ENCODE measurements at places on chromosomes 4 and X. TPM values are rescaled to one million over a fixed set of nuclear protein-coding genes. Genes with fewer than 3 reads are reported as not detected.

The CT47A1 gene
- not detected for total RNA-seq

The DRP2 gene
- total RNA-seq, result 0.44 TPM

The MAGEB2 gene
- 0.12 TPM for total RNA-seq

The PDE6B gene
- not detected for total RNA-seq

The CYTL1 gene
- 180 TPM for total RNA-seq

The ZNF711 gene
- total RNA-seq, result 1.6 TPM

The NWD2 gene
- not detected for total RNA-seq

The RASL11B gene
- not detected for total RNA-seq

The NOCT gene
- 18.2 TPM for total RNA-seq

The SULT1B1 gene
- total RNA-seq, result not detected

The TCEAL7 gene
- total RNA-seq, result 5.2 TPM

The CT45A2 gene
- total RNA-seq, result not detected

The IQCM gene
- total RNA-seq, result not detected

The TLR3 gene
- 6.7 TPM for total RNA-seq

The ADAM29 gene
- total RNA-seq, result not detected

The F9 gene
- total RNA-seq, result not detected

The GNL3L gene
- total RNA-seq, result 36.3 TPM

The NHS gene
- 5.1 TPM for total RNA-seq

The GRIA3 gene
- total RNA-seq, result 4.7 TPM

The HNRNPD gene
- 45.9 TPM for total RNA-seq

The OPRPN gene
- total RNA-seq, result not detected

All from M059J (cell line).